ENCODE measurements at places on chromosomes 6 and 20.

DNA sequence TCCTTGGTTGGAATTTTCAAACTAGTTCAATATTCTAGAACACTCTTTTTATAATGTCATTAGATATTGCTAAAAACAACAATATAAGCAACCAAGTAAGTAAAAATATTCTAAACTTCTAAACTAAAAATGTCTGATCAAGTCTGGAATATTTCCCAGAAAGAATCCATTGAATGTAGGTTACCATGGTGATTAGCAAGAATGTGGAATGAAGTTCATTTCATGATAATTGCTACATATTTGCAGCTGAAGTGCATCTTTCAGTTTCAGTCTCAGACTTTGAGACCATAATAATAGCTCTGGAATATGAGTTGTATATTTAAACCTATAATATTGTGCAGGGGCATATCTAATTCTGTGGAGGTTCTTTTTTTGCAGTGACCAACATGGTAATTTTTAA is 61.0 kb upstream of the NKAIN2 start:
- DNase-seq: peak; percentile 38

DNA sequence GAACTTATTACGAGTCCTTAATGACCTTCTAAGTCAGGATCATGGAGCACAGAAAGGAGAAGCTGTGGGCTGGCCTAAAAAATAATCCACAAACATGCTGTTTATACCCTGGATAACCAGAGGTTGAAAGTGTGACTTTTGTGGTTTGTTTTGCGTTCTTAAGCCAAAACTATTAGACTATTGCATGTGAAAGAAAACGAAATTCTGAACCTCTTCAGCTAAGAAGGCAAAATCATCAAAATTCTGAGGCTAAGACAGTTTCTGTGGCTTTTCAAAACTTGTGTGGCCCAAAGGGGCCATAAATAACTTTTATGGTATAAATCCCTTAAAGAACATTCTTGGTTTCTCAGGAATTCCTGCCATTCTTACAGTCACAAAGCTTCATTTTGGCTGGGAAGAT is 251.0 kb downstream of the UST start:
- DNase-seq: peak; percentile 68

DNA sequence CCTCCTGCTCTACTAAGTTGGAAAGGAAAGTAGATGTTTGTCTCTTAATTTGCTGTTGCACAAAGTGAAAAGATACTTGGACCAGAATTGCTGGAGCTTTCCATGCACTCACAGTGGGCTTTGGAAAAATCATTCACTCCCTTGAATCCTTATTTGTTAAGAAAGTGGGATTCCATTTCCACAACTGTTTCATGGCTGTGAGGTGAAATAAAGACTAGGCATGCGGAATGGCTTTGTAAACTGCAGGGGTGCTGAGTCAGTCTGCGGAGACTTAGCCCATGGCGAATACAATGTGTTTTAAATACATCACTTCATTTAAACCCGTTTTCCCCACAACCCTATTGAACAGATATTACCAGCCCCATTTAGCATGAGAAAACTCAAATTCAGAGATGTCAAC is 36.8 kb upstream of the CLDN20 start:
- DNase-seq: peak; percentile 78

DNA sequence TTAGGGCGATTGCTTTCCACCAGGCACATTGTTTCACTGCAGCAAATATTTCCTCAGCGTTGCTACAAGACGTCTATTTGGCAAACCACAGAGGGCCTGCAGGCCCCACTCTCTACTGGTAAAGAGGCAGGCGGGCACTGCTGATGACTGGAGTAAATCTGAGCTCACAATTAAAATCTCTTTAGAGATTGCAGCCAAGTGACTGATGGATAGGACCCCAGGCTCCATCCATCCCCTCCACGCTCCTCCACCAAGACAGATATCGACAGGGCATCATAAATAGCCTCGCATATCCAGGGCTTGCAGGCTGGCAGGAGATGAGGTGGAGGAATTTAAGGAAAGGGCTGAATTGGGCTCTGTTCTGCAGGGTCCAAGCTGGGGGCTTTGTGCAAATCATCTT is 50.4 kb upstream of the MDGA1 start:
- no peak for DNase-seq

DNA sequence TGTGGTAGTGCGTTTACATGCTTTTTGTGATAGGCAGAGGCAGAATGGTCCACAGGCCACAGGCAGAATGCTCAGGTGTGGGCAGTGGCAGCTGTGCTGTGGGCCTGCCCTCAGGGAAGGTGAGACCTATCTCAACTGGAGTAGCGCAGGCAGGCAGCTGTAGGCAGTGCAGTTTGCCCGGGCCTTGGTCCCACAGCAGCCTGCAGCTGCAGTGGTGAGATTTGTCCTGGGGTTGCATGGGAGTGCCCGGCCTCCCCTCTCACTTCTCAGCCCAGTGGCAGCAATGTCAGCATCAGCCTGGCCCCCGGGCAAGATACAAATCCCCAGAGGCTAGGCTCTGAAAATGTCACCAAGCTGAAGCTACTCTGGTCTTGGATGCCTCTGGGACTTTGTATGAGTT is 6.1 kb upstream of the PPIL4 start:
- DNase-seq: no peak

- no peak for DNase-seq
Observed at GRCh38 chr6:35569011-35569461, 56.3 kb upstream of the TULP1 start.

DNA sequence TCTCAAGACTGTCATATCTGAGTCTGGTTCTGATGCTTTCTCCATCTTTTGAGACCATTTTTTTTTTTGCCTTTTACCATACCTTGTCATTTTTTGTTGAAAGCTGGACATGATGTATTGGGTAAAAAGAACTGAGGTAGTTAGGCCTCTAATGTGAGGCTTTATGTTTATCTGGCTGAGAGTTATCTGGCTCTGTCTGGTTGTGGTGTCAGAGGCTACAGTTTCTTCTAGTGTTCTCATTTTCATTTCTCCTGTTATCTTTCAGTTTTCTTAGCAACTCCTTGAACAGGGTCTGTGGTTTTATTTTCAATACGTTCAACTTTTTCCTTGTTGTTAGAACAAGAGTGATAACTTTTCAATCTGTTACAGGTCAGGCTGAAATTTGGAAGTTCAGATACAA is 49.2 kb upstream of the ATXN1 start:
- DNase-seq: no peak

DNA sequence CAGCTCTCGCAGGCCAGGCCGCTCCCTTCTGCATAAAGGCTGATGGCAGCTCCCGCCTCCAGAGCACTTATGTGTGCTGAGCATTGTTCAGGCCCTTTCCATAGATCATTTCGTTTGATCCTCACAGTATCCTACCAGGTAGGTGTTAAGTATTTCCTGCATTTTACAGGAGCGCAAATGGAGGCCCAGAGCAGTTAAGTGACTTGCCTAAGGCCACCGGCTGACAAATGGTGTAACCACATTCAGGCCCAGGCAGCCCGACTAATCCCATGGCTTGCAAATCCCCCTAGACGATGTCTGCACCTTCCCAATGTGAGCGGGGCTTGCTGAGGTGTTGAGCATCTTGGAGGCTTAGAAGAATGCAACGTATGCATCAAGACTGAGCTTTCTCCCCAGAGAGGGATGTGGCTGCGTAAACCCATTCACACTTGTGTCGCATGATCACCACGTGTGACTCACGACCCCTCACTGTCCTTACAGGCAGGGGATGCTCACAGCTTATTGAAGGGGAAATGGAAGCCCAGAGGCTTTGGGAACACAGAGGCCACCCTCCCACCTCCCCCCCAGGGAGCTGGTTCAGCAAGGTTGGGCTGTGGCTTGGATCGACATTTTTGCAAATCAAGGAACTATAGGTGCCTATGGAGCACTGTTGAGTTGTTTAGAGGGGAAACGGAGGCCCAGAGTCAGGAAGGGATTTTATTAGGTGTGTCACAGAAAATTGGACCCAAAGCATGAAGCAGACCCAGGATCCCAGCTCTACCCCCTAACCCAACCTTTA is 7.0 kb downstream of the BPIFB2 start:
- no peak for DNase-seq

- DNase-seq: no peak
Observed at GRCh38 chr6:43714311-43715055, 26.9 kb upstream of the MRPS18A start.

DNA sequence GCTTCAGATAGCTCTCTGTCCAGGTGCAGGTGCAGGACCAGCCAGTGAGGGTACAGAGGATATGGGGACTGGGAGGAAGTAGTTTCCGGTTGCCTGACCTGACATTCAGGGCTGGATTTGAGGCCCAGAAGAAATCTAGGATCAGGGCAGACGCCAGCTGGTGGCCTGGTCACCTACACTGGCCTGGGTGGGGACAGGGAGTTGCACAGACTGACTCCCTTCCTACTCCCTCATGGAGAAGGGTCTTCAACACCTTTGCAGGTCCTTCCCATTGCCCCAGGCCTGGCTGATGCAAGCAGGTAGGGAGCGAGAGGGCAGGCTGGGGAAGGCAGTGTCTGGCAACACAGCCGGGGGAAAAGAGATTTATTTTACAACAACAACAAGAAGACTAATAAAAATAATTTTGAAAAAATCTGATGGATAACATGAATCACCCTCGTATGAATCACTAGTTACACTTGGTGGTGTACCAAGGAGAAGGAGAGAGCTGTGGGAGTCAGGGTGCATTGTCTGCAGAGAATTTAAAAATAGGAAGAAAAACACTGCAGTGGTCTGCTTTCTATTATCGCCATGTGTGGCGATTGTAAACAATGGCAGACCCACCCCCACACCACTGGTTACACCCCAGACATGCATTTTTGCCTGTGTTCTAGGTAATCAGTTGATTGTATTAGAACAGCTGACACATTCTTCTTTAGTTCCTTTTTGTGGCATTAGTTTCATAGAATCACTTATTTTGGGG is 62.3 kb upstream of the SNX9 start:
- DNase-seq: peak; percentile 78

GRCh38 chr20:46135856-46136633 is 17.9 kb downstream of the CD40 start:
- DNase-seq: no peak
